ENCODE measurements at places on chromosomes 11 and 22.

DNA sequence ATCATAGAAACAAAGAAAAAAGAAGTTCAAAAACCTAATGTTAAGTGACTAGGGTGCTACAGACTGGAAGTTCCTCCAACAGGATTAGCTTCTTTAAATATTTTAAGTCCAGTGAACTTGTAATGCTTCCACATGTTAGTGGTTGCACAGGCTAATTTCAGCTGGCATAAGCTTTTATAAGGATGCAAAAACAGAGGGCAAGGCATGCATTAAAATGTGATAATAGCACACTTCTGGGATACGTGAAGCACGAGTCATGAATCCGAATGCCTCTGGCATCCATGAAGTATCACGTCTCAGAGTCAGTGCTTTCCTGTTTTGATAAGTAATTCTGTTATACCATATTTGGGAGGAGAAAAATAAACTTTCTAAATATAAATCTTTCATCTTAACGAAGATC lies 106.8 kb downstream of the DCDC1 start:
- no peak for DNase-seq

DNA sequence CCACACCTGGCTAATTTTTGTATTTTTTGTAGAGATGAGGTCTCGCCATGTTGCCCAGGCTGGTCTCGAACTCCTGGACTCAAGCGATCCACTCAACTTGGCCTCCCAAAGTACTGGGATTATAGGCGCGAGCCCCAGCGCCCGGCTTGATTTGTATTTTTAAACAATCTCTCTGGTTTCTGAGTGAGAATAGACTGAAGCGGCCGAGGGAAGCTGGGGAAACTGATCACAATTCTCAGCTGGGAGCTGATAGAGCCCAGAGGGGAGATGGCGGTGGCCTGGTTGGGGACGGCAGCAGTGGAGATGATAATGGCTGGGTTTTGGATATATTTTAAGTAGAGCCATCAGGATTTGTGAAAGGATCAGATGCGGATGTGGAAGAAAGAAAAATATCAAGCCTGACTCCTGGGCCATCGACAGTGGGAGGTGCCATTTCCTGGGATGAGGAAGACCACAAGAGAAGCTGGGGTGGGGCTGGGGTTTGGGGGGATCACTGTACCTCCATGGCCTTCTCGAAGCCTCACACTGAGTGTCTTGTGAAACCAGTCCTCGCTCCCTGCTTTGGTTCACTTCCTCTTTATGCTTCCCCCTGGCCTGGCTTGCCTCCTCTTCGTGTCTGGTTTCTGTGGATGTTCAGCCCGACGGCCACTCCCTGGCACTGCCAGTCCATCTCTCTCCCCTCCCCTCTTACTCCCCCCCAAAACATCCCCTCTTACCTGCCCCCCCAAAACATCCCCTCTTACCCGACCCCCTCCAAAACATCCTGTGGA lies 51.9 kb downstream of the IGLL1 start:
- DNase-seq: no peak

- peak; percentile 87 for DNase-seq
Observed at GRCh38 chr11:12224537-12224893, 114.1 kb downstream of the MICAL2 start.

DNA sequence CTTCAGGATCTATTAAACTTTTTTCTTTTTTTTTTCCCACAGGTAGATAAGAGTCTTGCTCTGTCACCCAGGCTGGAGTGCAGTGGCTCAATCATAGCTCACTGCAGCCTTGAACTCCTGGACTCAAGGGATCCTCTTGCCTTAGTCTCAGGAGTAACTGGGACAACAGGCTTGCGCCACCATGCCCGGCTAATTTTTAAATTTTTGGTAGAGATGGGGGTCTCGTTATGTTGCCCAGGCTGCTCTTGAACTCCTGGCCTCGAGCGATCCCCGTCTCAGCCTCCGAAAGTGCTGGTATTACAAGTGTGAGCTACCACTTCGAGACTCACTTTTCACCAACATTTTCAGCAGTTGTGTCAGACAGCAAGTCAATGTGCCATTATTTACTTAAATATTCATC lies 962 bp downstream of the SIRT3 start:
- no peak for DNase-seq

GRCh38 chr11:10761085-10761698 lies 10.1 kb downstream of the CTR9 start:
- no peak for DNase-seq

DNA sequence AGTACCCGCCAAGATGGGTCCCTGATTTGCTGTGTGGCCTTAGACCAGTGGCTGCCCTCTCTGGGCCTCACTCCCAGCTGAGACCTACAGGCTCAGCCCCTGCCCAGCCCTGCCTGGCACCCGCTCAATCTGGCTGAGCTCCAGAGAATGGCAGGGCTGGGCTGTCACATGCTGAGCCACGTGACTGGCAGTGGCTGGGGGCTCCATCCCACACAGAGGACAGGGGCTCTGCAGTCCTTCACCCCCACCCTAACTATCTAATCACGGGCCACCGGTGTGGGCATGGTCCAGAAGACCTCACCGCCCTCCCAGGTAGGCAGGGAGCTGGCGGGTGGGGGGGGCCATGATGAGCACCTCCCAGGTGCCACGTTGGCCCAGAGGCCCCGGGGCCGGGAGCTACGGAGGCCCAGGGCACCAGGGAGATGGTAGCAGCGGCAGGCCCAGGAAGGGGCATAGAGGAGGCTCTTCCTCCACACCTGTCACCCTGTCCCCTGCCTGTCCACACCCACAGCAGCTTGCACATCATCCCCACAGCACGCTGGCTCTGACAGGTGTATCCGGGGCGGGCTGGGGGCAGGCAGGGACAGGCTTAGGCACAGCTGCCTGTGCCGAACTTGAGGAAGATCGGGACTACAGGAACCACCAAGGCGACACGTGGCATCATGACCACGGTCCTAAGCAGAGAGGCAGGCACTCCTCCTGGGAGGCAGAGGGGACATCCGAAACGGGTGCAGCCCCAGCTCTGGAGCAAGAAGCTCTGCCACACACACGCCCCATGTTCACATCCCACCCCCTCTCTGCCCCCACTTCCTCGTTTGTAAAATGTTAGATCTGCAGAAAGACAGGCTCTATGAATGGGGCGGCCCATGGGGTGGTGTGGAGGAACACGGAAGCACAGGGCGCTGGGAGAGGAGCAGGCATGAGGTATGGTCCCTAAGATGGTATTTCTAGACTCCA lies 1.5 kb upstream of the ALDH3B1 start:
- DNase-seq: peak; percentile 93

GRCh38 chr22:27318516-27318915 lies 483.0 kb downstream of the MN1 start:
- DNase-seq: no peak

GRCh38 chr11:47329987-47330931 lies 22.2 kb downstream of the MYBPC3 start:
- no peak for DNase-seq

- no peak for DNase-seq
Observed at GRCh38 chr11:2093575-2094353, 45.4 kb downstream of the IGF2 start.

GRCh38 chr11:18615628-18616392 lies 16.2 kb downstream of the MISFA start:
- peak; percentile 43 for DNase-seq

- no peak for DNase-seq
Observed at GRCh38 chr11:7522121-7522520, 8.3 kb downstream of the PPFIBP2 start.

DNA sequence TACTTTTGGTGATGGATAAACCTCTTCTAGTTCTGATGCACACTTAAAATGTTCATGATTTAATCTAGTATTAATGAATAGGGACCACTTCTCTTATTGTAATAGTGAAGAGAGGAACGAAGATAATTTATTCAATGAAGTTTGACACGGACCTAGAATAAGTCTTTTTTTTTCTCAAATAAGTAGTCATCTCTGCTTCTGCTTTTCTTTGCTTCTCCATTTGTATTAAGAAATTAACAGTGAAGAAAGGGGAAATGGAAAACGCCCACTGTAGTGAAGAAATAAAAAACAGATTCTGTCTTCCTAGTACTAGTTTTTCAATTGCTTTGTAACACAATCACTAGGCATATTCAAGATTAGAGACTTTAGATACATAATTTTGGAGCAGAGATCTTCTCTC lies 73.0 kb downstream of the CD44 start:
- DNase-seq: peak; percentile 10

GRCh38 chr11:128823753-128824152 lies 43.3 kb downstream of the KCNJ1 start:
- no peak for DNase-seq

DNA sequence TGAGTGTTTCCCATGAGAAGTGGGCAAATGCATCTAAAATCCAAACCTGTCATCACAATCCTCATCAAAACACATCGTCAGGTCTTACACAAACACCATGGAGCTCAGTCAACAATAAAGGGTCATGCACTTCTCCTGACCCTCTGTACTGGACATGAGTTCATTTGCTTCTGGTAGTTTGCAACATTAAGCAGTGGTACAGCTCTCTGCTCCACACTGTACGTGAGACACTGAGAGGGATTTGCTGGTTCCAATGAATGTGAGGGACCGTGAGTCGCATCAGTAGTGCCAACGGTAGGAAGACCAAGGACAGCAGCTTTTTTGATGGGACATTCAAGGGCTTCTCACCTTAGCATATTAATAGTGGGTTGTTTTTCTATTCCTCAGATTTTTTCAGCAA lies 752.3 kb downstream of the OPCML start:
- DNase-seq: no peak

DNA sequence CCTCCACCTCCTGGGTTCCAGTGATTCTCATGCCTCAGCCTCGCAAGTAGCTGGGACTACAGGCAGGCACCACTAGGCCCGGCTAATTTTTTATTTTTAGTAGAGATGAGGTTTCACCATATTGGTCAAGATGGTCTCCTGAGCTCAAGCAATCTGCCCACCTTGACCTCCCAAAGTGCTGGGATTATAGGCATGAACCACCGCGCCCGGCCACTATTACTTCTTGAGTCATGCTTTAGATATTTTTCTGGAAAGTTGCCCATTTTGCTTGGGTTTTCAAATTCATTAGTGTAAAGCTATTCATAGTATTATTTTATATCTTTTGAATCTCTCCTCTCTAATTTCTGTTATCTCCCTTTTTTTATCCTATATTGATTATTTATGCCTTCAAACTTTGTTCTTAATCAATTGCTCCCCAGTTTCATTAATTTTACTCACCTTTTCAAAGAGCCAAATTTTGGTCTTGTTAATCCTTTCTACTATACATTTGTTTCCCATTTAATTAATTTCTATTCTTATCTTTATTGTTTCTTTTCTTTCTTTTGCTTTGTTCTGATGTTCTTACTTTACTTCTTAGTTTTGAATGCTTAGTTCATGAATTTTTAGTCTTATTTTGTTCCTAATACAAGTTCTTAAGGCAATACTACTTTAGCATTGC lies 10.3 kb upstream of the RAC2 start:
- peak; percentile 62 for DNase-seq

DNA sequence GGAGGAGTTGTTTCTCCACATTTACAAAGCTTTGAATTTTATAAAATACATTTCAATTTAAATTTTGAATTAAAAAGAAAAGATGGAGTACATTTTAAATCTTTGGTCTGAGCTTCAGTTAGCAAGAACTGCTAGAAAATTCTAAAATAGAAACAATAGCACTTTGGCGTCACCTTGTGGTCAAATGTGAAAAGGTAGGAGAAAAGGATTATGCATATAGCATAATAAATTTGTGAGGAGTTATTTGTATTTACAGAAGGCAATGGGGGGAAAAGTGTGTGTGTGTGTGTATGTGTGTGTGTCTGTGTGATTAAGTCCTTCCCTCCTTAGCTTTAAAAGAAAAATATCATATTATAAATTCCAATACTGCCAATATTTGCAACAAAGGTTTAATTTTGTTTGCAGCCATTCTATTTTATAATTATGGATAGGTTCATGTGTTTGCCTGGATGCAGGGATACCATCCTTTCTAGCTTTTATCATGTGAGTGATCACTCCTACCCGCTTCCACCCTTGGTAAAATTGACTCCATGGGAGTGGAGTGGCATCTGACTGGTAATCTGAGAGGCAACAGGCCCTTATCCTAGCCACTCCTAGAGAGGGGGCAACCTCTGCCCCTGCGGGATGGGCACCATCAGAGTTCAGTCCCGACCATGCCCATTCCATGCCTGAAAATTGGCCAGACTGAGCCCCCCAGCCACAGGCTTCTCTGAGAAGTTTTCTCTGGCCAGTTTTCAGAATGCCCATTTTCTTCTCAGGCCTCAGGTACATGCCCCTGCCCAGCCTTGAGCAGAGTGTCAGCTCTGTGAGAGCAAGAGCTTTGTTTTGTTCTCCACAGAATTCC lies 13.6 kb upstream of the LGR4 start:
- DNase-seq: peak; percentile 83
